Stimulated activated CD4-positive, alpha-beta T cell treated with anti-CD3 and anti-CD28 coated beads, TNF-alpha, amount 100 ng/mL, for 48 hours (primary cell): ENCODE measurements at places on chromosomes 2 and 18.

DNA sequence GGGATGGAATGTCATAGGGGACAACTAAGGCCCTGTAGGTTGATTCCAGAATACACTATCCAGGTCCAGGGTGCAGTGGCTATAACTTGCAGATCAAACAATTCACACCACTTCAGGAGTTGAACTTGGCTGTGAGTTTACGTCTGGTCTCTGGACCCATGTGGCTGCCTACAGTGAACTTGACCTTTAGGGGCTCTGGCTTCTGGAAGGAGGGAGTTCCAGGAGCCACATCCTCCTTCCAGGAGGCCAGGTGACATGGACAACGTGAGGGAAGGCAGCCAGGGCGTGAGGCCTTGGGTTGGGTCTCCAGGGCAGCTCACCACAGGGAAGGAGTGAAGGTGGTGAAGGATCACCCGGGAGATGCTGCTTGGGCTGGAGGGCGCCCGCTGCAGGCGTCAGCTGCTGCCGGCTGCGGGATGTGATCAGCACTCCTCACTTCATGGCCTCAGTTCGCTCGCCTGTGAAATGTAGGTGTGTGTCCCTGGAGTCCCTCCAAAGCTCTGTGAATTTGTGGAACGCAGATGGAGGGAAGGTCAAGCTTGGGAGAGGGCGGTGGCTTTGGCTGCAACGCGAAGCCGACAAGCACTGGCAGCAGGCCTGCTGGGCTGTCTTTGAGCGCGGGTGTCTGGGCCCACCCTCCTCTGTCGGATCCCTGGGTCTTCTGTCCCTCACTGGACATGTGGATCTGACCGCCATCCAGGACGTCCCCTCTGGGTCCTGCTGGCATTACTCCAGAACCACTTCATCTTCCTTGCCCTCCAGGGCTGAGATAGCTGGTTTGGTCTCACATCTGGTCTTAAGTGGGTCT, 146.5 kb downstream of the GLI2 start:
- no peak for DNase-seq

DNA sequence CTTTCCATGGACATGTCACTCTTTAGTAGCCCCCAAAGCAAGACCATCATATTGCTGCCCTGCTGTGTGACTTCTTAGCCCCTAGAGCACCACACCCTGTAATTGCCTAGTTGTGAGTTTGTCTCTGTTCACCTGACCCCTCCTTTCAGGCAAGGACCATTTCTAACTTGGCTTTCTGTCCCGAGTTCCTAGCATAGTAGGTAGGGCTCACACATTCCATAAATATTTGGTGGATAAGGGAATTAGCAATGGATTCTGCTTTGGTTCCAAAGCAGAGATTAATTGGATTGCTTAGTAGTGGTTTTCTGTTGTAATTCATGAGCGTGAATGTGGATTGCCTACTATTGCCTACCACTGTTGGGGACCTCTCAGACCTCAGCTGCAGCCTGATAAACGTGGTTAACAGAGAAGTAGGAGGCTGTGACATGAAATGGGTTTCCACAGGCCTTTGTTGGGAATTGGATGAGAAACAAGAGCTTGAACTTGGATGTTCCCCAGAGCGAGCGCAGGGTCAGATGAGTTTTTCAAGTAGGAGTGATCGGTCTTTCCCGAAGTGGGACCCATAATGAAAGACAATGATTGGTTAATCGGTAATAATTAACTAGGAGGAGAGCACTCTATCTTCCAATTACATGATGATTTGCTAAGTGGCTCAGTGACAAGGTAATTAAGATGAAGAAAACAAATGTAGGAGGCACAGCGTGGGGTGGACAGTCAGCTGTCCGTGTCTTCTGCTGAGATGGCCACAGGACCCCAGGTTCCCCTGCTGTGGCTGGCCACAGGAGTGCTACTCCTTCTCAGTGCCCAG, 13.4 kb upstream of the UGT1A1 start:
- DNase-seq = no peak

GRCh38 chr18:60060026-60060425, 160.2 kb downstream of the PMAIP1 start:
- DNase-seq = no peak

DNA sequence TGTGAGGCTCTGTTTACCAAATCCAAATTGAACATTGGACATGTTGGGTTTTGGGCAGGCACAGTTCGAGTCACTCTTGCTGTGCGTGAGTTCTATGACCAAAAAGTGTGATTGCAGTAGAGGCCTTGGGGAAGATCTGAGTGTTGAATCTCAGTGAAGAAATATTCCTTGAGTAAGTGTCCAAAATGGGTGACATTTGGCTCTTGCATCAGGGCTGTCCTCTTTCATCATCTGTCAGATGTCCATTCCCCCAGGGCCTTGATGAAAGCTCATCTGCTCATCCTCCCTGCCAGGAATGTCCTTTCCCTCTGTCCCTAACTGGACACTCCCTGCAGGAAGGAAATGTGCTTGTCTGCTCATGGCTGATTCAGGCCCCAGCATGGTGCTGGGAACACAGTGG, 6.4 kb upstream of the SFTPB start:
- no peak for DNase-seq

GRCh38 chr2:28282248-28282647, 110.4 kb upstream of the FOSL2 start:
- no peak for DNase-seq

- DNase-seq = no peak
Observed at GRCh38 chr2:132438691-132439090, 22.1 kb downstream of the GPR39 start.

- DNase-seq = no peak
Observed at GRCh38 chr2:71348302-71348701, 16.7 kb downstream of the ZNF638 start.

DNA sequence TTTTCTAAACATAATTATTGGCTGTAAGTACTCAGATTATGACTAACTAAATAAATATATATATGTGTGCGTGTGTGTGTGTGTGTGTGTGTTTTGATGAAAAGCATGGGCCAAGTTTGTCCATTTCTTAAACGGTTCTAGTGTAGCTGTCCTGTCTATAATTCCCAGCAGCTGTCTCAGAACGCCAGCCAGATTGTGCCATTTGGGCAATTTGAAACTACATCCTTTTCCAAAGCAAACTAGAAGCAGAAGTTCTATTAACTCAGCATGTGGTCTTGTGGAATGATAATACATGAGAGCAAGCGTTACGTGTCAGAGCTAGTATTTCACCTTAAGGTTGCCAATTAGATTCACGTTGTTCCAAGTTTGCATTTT, 1.7 kb downstream of the ARHGAP28 start:
- no peak for DNase-seq

DNA sequence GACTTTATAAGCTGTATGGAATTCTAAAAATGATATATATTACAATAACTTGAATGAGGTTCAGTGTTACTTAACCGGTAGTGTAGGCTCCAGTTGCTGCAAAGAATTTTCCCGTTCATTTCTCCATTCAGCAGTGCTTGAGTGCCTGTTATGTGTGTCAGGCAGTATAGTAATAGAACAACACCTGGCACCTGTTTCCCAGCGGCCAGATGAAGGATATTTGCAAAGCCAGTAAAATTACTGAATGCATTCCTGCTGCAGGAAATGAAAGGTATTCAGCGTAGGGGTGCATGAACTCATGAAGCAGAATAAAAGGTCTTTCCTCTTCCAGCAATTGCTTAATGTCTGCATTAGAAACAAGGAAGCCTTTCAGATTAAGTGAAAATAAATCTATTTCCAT, 18.8 kb downstream of the YPEL5 start:
- no peak for DNase-seq

GRCh38 chr2:168560817-168561499, 104.9 kb downstream of the CERS6 start:
- no peak for DNase-seq

- DNase-seq = no peak
Observed at GRCh38 chr2:234579231-234579962, 82.5 kb upstream of the ARL4C start.
